Renal cortex interstitium (tissue), 15 donors: ENCODE measurements at places on chromosomes 1 and 21. TPM values are rescaled to one million over a fixed set of nuclear protein-coding genes. Genes with fewer than 3 reads are reported as not detected.

The CLCC1 gene
- 31.6 TPM for polyA plus RNA-seq

The SCYL3 gene
- 18.5 TPM for polyA plus RNA-seq

The BCAN gene
- polyA plus RNA-seq: 0.23 TPM

The CLCA1 gene
- polyA plus RNA-seq: 0.03 TPM

The CFHR2 gene
- not detected for polyA plus RNA-seq

The CASQ2 gene
- 0.48 TPM for polyA plus RNA-seq

The TMEM35B gene
- polyA plus RNA-seq: 32.0 TPM

The SYT11 gene
- polyA plus RNA-seq: 18.9 TPM

GRCh38 chr1:21149430-21149854 is 27.3 kb downstream of the EIF4G3 start:
- no peak for DNase-seq

- DNase-seq: no peak
Measured at GRCh38 chr1:76843821-76844464, 23.3 kb upstream of the ST6GALNAC5 start.

DNA sequence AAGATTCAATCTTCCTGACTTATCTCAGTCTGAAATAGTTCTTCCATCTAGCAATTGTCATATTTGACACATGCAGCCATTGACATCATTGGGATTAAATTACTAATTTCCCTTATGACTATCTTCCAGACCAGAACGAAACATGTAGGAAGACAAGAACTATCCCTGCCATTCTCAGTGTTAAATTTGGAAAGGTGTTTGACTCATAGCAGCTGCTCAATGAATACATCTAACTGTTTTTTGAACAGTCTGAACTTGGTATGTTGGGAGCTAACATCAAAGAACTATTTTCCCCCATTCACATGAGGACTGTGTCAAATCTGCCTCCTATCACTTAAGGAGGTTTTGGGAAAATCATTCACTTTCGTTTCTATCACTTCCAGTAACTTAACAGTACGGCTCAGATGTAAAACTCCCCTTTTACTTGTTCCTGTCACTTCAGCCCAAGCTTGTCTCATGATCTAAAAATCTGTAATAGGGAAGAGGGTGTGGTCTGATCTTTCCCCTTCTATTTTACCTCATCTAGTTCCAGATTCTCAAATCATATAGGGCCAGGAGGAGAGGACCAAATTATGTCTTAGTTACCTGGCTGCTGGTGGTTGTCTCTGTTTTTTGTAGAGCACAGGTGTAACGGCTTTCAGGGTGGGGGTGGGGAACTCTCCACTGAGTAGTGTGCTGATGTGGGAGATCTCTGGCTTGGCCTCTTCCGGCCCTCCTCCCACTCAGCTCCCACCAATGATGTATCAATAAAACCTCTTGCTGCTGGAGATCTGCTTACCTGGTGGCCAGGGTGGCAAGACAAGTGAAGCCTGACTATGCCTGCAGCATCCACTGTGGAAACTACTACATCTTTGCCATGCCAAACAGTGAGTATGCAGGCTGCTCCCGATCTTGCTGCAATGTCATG is 26.2 kb upstream of the SLAMF1 start:
- no peak for DNase-seq

DNA sequence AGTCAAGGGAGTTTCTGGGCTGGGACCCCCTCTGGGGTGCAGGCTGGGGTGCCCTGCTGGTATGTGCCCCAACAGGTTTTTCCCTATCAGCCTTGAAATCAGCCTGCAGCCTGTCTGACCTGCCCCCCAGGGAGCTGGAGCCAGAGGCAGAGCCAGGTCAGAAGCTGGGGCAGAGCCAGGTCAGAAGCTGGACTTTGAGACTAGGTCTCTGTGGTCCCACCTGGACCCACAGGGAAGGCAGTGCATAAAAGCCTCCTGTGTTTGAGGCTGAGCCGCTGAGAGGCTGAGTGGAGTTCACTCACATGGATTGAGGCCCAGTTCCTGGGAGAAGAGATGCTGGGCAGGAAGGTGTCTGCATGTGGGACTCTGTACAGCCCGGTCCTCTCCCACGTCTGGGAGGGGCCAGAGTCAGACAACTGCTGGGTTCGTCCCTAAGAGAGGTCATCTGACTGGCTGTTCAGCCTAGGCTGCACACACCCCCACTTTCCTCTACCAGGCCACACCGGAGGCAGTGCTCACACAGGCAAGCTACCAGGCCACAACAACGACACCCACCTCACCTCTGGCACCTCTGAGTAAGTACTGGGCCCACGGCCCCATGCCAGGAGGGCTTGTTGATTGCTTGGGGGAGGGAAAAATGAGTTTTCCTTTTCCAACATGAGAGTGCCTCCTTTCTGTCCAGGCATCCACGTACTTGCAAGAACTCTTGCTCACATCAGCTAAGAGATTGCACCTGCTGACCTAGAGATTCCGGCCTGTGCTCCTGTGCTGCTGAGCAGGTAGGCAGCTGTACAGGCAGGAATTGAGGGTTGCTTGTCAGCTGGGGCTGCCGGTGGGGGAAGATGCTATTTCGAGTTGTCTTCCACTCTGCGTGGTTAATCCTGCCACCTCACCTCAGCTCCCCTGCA is at the start of gene ANXA9:
ANXA9 (plus strand) TSS at position 488 of the 908 bp plus-strand sequence. CDS start 814 bp downstream, outside the sequence.
- DNase-seq: no peak

DNA sequence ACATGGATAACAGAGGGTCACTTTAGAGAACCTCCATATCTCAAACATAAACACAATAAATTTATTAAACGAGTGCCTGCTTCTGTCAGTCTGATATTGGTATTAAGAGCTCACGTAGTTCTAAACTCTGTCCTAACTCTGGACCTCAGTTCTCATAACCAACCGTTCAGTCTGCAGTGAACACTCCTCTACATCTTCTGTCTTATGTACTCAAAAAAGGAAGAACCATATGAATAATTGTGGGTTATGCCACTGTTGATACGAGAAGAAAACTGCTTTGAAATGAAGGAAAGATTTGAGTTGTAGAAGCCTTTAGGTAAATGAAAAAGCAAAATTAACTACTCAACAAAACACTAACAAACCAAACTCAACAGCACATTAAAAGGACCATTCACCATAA is 53.7 kb downstream of the DPYD start:
- no peak for DNase-seq

GRCh38 chr1:27003745-27004470 is 8.7 kb downstream of the TENT5B start:
- DNase-seq: no peak

- no peak for DNase-seq
Measured at GRCh38 chr1:172265905-172266304, 154.6 kb upstream of the C1orf105 start.

DNA sequence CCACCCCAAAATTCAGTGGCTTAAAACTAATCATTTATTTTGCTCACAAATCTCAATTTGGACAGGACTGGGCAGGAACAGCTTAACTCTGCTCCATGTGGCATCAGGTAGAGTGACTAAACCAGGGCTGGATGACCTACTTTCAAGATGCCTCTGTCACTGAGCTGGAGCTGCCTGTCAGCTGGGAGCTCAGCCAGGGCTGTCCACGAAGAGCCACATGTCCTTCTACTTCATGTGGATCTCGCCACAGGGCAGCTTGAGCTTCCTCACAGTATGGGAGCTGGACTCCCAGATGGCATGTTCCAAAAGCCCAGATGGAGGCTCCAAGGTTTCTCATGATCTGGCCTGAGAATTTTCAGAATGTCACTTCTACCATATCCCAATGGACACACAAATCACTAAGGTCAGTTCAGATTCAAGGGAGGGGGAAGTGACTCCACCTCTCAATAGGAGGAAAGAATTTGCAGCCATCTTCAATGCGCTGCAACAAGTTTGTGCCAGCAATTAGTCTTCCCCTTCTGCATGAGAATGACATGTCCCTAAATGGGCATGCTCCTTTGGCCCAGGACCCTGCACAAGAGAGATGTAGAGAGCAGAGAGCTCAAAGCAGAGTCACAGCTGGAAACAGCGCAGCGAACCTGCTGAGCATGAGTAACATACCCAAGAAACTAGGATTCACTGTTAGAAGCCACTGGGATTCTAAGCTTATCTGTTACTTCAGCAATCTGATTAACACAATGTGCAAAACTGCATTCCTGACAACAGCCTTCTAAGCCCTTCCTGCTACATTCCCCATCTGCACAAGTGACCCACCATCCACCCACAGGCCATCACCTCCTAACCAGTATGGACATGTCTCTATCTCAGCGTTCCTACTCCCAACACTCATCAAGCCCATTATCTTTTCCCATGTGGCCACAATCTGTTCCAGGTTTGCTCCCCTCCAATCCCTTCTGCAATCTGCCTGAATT is 17.0 kb downstream of the HLCS start:
- no peak for DNase-seq

DNA sequence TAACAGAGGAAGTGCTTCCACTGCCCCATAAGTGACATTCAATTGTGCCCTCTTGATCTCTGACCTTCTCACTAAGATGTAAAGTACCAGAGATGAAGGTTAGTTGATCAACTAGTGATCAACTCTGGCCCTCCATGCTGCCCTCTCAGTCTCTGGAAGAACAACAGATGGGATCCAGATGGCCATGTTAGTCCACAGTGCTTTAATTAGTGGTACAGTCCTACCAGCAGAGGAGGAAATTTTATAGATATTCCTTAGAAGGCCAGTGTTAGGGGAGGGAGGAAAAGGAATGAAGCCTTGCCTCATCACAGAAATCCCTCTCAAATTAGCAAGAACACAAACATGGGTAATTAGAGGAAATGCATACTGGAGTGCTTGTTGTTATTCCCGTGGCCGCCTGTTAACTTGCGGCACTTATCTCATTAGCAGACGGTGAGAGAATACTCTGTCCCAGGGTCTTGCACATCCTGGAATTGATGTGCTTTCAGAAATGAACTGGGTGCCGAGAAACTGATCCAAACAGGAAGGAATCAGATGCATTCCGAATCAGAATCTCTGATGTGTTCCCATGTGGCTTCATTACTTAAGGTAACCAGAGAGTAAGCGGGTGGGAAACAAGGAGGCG is 91.1 kb upstream of the RGS4 start:
- no peak for DNase-seq

DNA sequence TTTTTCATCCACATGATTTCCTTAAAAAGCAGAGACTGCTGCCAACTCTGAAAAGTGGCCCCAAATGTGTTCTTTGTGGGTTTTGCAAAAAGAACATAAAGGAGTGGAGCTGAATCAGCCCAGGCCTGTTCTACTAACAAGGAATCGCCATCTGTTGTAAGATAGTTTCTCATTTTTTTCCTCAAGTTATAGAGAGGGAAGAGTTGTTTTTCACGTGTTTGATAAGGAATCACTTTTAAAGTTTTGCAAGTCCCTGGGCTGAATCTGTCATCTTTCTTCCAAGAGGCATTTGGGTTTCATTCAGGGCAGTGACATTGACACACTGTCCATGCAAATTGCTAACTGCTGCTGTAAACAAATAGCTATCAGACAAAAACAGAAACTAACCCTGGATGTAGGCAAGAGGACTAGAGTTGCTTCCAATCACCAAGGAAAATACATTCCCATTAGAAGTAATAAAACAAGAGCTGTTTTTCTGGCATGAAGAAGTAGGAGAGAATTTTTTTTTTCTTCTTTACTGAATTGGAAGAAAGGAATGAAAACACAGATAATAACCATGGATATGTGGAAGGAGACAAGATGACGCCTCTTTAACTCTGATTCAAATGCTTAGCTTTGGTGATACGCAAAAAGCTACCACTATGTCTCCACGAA is 58.8 kb upstream of the TBX15 start:
- no peak for DNase-seq

- no peak for DNase-seq
Measured at GRCh38 chr21:38376235-38376634, 119.4 kb downstream of the KCNJ15 start.

GRCh38 chr1:244431166-244431565 is 20.5 kb downstream of the ADSS2 start:
- no peak for DNase-seq

DNA sequence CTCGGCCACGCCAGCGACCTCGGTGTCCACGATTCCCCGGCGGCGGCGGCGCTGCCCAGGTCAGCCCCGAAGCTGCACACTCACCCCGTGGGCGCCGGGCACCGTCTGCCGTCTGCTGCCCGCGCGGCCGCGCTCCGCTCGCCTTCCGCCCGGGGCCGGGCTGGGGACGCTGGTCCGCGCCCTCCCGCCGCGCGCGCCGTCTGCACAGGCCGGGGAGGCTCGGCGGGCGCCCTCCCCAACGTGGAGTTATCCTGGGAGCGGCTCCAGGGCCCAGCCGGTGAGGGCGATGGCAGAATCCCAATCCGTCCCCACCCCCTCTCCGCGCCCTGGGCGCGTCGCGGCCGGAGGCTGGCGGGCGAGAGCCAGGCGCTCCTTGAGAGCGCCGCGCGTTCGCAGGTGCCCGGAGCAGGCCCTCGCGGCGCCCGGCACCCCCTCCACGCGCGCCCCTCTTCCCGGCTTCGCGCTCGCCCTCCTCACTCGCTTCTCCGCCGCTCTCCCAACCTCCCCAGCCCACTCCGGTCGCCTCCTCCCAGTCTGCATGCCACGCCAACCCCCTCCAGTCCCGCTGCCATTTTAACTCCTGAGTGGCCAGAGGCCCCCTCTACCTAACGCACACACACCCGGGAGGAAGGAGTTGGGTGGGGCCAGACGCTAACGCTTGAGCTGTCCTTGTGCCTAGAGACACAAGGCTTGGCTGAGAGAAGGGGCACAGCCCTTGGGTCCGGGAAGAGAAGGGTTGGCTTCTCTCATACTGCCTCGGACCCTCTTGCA is at the start of gene LRRN2:
LRRN2 (minus strand) TSS at position 503 of the 771 bp plus-strand sequence. CDS start 65,746 bp downstream, outside the sequence.
- no peak for DNase-seq
